ENCODE measurements at places on chromosomes 1 and 21.

DNA sequence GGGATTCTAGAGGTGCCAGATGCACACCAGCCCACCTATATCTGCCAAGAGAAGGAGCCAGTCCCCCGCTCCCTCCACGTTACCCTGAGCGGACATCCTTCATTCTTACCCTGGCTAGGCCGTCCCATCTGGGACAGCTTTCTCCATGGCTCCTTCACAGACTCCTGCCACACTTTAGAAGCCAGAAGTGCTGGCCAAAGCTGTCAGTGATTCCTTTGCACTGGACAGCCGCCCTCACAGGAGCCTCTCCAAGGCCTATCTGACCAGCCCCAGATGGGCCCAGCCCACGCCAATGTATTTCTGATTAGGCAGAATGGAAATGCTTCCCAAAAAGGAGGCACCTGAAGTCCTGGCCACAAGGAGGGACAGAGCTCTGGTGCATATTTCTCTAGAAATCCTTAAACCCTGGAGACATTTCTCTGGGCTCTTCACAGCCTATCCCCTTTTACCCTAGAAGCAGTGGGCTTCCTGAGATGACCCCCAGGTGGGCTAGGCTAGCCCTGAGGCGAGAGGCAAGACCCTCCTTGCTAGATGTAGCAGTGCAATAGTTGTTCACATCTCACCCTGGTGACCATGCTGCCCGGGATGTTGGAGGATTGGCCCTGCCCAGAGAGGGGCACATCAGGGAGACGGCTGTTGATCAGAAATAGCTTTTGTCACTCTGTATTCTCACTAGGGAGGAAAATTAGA, 44.1 kb downstream of the RASSF5 start:
- DNase-seq = no peak

- DNase-seq = no peak
Measured at GRCh38 chr1:206843626-206844025, 21.8 kb upstream of the IL20 start.

GRCh38 chr1:201455098-201455497, 13.9 kb downstream of the PHLDA3 start:
- DNase-seq = no peak

GRCh38 chr1:206079135-206079534, 26.2 kb downstream of the RHEX start:
- no peak for DNase-seq

GRCh38 chr1:117416546-117417125, 49.4 kb downstream of the MAN1A2 start:
- DNase-seq = no peak

GRCh38 chr1:216554934-216555333, 131.7 kb upstream of the USH2A start:
- DNase-seq = no peak

DNA sequence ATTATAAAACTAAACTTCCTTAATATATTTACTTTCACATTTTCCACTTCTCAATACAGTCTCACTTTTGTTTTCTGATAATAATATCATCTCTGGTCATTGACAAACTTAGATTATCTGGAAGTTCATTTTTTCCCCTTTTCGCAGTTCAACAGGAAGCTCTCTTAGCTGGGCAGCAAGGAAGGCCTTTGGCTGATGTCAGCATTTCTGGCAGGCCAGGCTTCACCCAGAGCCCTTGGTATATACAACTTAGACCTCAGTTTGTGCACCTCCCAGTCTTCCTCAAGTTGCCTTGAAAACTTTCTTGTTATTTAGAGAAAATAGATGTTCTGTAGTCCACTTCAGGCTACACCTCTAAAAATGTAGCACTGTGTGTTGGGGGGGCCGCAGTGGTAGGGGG, 1103.6 kb downstream of the AMY1C start:
- DNase-seq = no peak
